Cortex of kidney (tissue), 1 donor: ENCODE measurements at places on chromosomes 2 and 18.

GRCh38 chr2:45747363-45747762 is 95.9 kb downstream of the PRKCE start:
- no peak for DNase-seq

DNA sequence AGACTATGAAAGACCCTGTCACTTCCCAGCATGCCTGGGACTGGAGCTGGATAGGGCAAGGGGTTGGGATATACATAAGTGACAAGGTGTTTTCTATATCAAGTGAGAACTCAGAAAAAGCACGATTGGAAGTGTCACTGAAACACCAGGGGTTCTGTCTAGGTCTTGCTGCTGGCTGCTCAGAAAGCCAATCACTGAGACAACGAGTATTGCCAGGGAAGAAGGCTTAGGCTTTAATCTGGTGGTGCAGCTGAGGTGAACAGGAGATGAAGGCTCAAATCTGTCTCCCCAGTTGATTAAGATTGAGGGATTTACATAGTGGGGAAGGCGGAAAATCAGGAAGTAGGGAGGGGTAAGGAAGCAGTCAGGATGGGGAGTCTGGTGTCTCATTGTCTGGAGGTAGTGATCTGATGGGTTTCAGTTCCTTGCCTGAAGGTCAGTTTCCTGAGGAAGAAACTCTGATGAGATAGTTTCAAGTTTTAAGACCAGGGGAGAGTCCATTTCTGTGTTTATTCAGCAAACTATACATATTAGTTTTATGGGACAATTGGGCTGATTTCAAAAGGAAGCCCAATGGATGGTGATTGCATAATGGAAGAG is 3.5 kb upstream of the C2orf74 start:
- no peak for DNase-seq

GRCh38 chr2:15772086-15772595 is 168.2 kb upstream of the MYCN start:
- DNase-seq, result no peak

GRCh38 chr2:109435901-109436598 is 177.7 kb downstream of the SEPTIN10 start:
- DNase-seq, result no peak

GRCh38 chr2:168365094-168365621 is 90.9 kb upstream of the CERS6 start:
- DNase-seq, result no peak

DNA sequence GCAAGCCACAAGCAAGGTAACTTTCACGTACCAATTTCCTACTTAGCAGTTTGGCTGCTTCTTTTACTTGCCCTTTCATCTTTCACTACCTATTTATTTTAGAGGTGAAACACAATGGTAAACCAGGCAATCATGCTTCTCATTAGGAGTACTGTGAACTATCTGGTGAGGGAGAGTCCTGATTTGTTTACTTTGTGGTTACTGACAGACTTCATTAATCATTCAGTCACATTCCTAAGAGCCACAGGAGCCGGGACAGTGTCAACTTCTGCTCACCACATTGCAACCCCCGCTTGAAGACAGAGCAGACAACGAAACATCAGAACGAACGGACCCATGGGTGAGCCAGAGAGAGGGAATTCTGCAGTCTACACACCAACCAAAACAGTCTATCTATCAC is 28.8 kb downstream of the TUBB6 start:
- no peak for DNase-seq

DNA sequence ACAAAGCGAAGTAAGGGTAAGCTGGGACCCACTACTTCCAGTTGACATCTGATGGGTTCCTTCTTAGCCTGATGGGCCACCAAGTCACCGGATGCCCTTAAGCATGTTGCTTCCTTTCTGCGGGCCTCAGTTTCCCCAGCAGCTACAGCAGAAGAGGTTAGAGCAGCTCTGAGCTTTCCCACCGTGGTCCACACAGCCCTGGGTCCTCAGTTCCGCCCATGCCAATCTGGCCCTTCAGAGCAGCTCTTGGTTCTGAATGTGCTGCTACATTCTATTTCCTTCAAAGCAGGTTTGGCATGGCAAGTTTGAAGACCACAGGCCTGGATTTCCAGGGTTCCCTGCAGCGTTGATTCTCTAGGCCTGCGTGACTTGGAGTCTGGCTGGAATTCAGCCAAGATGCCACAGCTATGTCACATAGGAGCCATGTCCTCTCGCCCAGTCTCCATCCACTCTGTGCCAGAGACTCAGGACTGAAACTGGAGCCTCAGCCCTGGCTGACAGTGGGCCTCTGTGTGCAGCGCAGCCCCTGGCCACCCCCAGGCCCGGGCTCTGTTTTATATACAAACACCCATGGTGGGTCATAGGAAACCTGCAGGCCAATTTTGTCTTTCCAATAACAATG is 79.6 kb downstream of the TFCP2L1 start:
- no peak for DNase-seq

DNA sequence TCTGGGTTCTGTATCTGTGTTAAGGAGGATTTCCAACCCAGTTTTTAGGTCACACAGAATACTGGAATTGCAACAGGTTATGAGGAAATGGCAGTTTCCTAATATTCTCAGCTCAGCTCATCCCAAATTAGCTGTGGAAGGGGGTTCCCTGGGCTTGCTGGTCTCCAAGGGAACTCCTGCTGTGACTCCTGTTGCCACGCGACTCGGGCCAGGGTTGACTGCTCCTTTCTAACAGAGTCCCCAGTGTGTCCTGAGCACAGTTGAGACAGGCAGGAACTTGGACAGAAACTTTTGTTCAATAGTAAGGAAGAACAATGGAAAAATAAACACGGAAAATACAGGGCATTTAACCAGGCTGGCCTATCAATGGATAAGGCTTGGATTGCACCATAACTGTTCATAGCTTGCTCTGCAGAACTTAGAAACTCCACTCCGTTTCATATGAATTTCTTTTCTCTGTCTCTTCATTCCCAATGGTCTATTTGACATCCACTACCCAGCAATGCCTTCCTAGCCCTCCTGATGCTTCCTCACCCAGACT is 3.8 kb upstream of the ROCK2 start:
- DNase-seq, result no peak

- no peak for DNase-seq
Observed at GRCh38 chr2:45706033-45706432, 54.6 kb downstream of the PRKCE start.

DNA sequence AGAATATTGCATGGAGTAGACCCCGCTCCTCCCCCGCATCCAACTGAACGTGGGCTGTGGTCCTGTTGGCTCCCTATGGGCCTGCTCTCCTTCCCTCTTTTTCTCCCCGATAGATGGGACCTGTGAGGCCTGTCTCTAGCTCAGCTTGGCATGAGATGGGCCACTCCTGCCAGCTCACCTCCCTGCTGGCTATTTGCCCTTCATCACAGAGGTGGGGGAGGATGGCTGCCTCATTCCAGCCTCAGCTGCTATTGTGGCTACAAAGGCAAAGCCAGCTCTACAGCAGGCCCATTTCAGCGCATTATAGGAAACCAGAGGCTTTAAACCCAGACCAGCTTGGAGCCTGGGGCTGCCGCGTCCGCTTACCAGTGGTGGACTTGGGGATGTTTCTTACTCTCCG is 313.9 kb downstream of the GBX2 start:
- no peak for DNase-seq

GRCh38 chr2:42764901-42765300 is 966 bp upstream of the OXER1 start:
- no peak for DNase-seq

- no peak for DNase-seq
Observed at GRCh38 chr18:7466190-7466589, 100.9 kb upstream of the PTPRM start.

DNA sequence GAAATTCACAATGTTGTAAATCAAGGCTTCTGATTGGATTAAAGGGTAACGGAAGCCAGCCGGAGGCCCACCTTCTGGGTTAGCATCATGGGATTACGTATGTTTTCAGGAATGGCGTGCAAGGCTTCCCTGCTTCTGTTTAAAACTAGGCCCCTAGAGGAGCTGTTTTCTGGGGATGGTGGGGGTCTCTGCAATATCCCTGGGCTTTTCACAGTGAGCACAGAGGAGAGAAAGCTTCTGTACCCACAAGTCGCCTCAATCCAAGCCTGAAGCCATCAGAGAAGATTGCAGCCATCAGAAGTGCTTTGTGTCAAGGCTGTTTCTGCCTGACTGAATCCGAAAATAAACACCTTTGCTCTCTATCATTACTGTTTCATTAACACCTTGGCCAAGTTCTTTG is 226.9 kb upstream of the SMIM21 start:
- no peak for DNase-seq

GRCh38 chr18:44680273-44681075 is at the start of gene SETBP1:
TSS of gene SETBP1 (plus strand) at chr18:44680888. CDS start at chr18:44701347, 20,459 bp downstream.
- no peak for DNase-seq

GRCh38 chr18:48393170-48393569 is 16.0 kb downstream of the ZBTB7C start:
- DNase-seq, result no peak

GRCh38 chr2:136098441-136098840 is 19.5 kb downstream of the CXCR4 start:
- no peak for DNase-seq

DNA sequence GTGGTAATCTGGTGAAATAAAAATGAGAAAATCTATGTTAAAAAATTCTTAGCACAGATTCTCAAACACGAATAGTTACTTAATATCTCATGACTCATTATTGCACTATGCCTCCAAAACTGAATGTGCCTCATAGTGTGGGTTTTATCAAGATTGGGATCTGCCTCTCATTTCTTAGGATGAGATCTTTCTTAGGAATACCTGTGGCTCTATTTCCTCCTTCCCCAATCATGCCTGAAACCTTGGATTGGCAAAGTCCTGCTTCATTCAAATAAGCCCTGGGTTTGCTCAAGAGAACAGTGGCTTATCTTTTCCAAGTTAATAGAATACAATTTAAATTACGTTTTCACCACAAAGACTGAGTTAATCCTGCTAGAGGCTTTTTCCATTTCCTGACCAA is 100.3 kb downstream of the DPP10 start:
- DNase-seq, result no peak

GRCh38 chr2:136736236-136736635 is 29.1 kb upstream of the THSD7B start:
- DNase-seq, result no peak
